ENCODE measurements at places on chromosomes 2 and 18.
A peak's percentile ranks its signal among the peaks of the same experiment; 100 is the strongest.

DNA sequence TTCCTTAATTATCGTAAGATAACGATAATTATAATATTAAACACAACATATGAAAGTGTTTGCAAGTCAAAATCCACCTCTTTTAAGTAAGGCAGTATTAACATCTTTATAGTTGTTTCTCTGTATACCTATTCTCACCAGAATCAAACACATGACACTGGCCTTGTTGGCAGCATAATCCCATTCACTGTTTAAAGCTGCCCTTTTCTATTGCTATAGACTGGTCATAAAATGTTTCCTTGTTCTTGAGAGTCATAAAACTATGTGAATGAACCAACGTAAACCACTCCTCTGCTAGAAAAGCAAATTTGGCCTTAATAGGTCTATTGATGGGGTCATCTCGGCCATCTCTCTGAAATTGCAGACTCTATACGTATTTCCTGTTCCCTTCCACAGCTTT is 293.1 kb downstream of the SLC8A1 start:
- no peak for DNase-seq

- DNase-seq: no peak
These were observed 5.3 kb upstream of the IL36G start for GRCh38 chr2:112972423-112973086.

- peak; percentile 14 for DNase-seq
These were observed 81.8 kb downstream of the EXOC6B start for GRCh38 chr2:72744049-72744448.

DNA sequence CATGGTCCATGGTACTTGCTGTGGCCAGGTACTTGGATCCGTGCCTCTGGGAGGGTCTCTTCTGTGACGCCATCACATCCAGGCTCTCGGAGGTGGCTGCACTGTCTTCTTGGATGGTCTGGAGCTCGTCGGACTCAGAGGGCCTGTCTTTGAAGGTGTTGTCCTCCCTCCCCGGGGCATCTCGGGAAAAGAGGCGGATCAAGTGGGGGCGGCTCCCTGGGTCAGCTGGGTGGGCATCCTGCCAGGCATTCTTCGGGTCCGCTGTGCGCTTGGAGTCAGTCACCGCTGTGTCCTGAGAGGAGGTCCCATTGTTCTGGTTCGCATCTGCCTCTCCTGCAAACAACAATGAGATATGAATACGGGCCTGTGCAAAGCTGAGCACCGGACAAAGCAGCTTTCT is 115.6 kb downstream of the MBP start:
- DNase-seq: no peak

GRCh38 chr2:155972916-155973315 is 359.6 kb downstream of the NR4A2 start:
- no peak for DNase-seq

DNA sequence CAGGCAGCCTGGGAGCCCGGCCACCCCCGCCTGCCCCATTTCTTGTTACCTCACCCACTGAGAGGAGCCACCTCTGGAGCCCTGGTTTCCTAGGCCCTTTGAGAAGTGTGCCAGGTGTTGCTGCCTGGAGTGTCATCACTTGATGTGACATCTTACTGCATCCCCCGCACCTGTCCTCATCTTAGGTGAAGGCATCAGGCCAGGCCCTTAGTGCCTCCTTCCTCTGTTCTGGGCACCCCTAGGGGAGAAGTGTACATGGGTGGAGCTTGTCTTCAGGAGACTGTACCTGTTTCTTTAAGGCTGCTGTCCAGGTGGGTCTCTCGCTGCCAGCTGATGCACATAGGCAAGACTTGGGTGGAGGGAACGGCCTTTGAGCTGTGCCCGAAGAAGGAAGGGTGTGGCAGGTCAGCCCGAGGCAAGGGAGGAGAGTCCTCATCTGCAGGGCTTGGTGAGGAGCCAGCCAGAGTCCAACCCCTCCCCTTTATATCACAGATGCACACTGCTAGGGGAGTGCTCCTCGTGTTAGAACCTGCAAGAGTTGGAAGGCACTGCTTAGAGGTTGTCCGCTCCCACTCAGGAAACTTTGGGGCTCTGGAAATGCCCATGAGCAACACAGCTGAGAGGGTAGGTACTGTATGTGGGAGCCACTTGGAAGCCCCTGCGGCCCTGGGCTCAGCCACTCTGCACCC is 45.9 kb downstream of the NCK2 start:
- DNase-seq: no peak

DNA sequence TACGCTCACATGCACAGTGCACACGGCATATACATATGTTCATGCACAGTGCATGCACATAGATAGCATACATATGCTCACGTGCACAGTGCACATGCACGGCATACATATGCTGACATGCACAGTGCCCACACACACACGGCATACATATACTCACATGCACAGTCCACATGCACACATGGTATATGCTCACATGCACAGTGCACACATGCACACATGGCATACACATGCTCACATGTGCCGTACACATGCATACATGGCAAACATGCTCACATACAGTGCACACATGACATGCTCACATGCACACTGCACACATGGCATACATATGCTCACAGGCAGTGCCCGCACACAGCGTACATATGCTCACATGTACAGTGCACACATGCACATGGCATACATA is 97.7 kb upstream of the CTDP1 start:
- DNase-seq: no peak

- DNase-seq: peak; percentile 32
These were observed 325.2 kb upstream of the RAB12 start for GRCh38 chr18:8283891-8284585.

GRCh38 chr2:238600506-238601432 is 174.0 kb downstream of the ASB1 start:
- no peak for DNase-seq

Data from non-pigmented ciliary epithelial cell (primary cell).